NCI-H1092 (cell line): ENCODE measurements at places on chromosomes 6 and 20.
A peak's percentile ranks its signal among the peaks of the same experiment; 100 is the strongest.

DNA sequence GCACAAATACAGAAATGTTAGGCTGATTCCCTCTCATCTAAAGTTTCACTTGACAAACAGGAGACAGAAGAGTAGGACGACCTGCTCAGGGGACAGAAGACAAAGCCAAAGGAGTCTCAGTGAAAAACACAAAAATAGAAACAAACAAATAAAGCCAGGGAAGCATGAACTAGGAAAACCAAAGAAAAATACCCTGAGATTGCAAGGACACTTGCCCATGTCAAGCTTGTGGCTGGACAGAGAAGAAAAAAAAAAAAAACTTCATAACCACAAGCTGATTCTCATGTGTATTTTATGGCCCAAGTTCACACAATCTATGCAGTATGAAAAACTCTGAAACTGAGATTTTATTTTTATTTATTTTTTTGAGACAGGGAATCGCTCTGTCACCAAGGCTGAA lies 85.6 kb upstream of the BEND6 start:
- no peak for DNase-seq

DNA sequence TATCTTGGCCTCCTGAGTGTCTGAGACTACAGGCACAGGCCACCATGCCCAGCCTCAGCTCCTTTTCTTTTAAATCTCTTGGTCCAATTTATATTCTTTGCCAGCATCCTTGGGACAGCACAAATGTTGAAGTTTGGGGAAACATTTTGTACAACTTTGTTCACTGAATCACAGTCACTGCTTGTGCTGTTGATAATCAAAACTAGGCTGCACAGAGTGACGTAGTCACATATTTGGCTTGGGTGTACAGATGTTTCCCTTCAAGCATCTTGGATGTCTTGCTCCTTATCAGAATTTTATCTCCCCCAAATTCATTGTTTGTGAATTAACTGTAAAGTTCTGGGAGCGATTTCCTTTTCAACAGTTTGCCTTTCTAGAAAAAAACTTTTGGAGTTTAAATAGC lies 17.9 kb downstream of the CARMIL1 start:
- no peak for DNase-seq

GRCh38 chr20:38700141-38700540 lies 24.1 kb upstream of the SLC32A1 start:
- no peak for DNase-seq

DNA sequence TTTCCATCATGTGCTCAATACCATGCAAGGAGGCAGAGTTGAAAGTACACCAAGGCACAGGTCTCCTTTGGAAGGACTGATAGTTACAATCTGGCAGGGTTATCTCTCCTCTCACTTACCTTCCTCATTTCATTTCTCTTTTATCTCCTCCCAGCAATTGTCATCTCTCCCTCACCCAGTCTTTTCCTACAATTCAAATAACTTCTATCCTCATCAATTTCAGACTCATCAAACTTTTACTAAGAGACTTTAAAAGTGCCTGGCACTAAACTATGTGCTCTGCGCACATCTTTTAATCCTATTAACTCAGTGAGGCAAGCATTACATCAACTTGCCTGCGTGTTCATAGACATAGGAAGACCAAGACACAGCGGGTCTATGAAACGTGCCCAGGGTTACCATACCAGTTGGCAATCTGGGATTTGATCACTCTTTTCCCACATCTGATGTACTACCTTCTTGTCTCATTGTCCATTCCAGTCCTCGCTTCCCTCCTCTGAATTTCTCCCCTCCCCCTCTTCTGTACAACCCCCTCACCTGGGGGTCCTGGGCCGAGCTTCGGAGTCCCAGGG lies 1.2 kb downstream of the VARS1 start:
- DNase-seq = no peak

DNA sequence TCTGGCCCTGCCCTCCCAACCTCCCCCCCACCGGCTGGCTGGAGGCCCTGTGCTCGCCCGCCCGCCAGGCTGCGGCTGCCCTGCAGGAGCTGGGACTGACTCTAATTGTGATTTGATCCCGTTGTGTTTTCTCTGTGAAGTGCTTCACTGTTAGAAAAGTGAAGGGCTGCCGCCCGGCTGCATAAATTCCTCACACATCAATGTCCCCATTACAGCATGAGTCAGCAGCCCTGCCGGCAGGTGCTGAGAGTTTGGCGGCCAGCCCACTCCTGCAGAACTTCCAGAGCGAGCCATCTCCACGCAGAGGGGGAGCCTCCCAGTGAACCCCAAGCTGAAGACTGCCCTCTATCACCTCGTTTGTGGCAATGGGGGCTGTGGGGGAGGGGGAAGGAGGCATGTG lies 137.9 kb downstream of the DLL1 start:
- DNase-seq = peak; percentile 92

- no peak for DNase-seq
Observed at GRCh38 chr6:80263585-80263984, 157.1 kb downstream of the BCKDHB start.

DNA sequence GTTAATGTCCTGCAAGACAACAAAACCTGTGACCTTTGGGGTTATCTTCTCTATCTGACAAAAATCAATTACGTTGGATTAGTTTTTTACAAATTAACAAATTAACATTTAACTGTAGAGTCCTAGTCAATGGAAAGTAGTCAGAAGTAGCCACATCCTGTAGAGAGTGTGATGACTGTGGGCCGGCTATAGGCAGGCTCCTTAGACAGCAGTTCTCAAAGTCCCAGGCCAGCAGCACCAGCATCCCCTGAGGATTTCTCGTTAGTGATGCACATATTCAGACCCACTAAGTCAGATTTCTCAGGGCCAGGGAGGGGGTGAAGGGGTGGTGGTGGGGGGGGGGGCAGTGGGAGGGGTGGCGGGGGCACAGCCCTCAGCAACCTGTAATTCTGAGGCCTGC lies 37.2 kb downstream of the ZNF341 start:
- no peak for DNase-seq

- no peak for DNase-seq
Observed at GRCh38 chr6:163725008-163725941, 310.8 kb downstream of the QKI start.

- no peak for DNase-seq
Observed at GRCh38 chr6:157513004-157513603, 132.1 kb downstream of the ZDHHC14 start.
